ENCODE measurements at places on chromosomes 6 and 20.

DNA sequence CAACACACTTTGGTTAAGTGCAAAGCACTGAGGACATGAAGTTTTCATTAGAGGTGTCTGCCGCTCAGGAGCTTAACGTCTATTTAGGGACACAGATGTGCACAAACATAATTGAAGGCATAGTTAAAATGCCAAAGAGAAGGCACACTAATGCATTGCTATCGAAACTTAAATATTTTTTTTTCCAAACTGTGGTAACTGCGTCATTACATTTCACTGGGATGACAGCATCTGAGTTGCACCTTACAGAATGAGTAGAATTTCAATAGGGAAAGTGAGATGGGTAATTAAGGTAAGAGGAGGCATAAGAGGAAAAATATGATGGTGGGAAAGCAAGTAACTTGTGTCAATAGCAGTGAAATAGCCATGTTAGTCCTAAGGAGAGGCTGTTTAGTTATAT lies 75.1 kb upstream of the ADGRG6 start:
- no peak for DNase-seq

- no peak for DNase-seq
These were observed 114.1 kb upstream of the FRMD1 start for GRCh38 chr6:168192901-168193815.

DNA sequence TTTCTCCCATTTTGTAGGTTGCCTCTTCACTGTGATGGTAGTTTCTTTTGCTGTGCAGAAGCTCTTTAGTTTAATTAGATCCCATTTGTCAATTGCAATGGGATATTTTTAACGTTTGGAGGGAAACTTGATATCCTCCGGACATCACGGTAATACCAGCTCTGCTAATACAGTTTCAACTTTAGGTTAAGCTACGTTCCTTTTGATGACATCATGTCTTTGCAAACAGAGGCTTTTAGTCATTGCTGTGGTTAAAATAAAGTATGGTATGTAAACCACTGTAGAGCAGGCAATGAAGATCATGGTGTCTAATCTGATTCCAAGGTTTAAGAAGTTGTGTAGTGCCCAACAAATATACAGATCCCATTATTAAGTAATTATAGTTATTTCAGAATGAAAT lies 168.0 kb upstream of the CHD6 start:
- DNase-seq = no peak

GRCh38 chr20:44083220-44083933 lies 103.6 kb downstream of the JPH2 start:
- no peak for DNase-seq

GRCh38 chr20:58245181-58245891 lies 16.9 kb upstream of the ANKRD60 start:
- DNase-seq = no peak

- no peak for DNase-seq
These were observed 16.3 kb downstream of the PTPN1 start for GRCh38 chr20:50526403-50526989.

DNA sequence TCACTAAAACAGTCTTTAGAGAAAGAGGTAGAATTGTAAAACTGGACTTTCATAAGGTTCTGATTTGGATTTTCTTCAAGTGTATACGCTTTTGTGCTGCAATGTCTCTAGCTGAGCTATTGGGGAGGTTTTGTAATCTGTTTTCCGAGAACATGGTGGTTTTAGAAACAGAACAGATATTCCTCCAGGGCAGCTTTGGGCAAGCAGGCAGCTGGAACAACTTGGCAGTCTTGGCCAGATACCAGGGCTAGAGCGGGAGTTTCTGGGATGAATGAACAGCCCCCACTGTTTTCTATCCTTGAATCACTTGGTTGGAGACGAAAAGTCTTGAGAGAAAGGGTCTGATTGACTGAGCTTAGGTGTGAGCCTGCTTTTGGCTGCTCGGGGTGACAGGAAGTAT lies 17.1 kb upstream of the ARMC2 start:
- DNase-seq = no peak

GRCh38 chr6:82035526-82035925 lies 212.0 kb downstream of the IBTK start:
- DNase-seq = no peak

- DNase-seq = no peak
These were observed 14.6 kb downstream of the GCLC start for GRCh38 chr6:53530346-53530745.

GRCh38 chr6:1233924-1234323 lies 78.0 kb upstream of the FOXQ1 start:
- no peak for DNase-seq

DNA sequence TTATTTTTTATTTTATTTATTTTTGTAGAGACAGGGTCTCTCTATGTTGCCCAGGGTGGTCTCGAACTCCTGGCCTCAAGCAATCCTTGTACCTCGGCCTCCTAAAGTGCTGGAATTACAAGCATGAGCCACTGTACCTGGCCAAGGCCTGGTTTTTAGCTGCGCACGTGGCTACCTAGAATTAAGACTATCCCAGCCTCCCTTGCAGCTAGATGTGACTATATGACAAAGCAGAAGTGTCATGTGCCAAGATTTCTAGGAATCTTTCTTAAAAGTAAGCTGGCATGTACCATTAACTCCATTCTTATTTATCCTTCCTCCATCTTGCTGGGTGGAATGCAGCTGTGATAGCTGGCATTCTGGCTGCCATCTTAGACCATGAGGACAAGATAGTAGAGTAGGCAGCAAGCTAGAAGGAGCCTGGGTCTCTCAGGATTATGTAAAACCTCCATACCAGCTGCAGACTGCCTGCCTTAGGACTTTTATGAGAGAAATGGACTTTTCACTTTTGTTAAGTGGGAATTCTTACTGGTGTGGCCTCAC lies 2.1 kb upstream of the SPDEF start:
- no peak for DNase-seq

- DNase-seq = no peak
These were observed 984 bp downstream of the ADAM33 start for GRCh38 chr20:3680701-3681351.

DNA sequence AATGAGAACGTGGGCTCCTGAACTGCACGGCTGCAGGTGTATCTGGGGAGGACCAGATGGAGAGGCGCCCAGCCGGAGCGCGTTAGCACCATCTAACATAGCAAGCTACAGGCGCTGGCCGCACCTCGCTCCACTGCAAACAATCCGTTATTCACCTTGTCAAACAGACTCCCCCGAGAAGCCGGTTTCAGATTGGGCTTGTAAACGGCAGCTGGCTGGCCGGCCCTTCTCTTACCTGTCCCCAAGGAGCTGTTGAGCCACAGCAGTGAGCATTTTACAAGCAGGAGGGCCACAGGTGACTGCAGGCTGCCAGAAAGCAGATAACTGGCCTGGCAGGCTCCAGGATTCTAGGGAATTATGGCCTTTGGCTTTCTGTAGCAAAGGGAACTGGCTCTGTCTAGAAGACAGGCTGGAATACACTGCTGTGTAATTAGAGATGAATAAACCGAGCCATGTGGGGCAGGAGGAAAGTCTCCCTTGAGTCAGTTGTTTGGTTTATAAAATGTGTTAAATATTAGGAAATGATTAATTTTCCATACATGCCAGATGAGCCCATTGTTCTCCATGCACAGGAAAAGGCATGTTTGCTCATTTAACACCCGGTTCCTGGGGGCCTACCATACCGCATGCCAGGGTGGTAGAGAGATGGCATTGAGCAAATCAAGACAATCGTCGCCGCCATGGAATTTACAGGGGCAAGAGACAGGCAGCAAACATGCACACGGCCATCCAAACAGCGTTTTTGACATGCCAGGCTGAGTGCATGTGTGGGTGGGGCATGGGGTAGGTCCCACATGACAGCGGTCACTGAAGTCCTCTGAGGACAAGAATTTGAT lies 159.3 kb downstream of the NFATC2 start:
- DNase-seq = no peak

DNA sequence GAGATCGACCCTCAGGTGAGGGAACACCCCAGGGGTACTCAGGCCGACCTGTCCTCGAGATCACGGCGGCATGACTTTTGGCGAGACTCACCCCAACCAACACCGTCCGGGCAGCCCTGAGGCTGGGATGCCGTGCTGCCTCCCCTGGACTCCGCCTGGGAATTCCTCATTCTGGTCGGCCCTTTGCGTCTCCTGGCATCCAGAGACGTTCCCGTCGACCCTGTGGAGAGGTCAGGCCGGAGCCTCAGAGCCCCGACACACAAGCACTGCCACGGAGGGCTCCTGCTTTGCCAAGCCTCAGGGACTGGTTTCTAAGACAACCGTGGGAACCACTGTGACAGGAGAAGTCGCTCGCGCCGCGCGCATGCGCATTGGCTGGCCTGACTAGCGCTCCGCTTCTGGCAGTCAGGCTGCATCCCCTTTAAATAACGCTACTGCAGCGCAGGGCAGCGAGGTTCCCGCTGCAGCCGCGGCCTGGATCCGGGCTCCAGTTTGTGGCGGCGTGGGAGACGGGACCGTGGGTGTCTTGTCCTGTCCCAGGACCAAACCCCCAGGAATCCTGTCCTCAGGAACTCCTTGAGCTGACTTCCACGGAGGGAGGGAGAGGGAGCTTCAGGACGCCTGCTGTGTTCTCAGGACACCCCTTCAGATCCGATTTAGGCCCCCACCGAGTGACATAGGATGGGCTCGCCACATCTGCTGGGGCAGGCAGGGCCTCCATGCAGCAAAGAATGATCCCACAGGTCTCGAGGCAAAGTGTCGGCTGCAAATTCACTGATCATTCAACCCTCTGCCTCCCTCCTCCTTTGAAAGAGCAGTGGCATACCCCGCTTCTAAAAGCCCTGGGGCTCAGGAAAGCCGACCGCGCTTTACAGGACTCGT lies 163.2 kb upstream of the ZNF337 start:
- DNase-seq = peak; percentile 65

GRCh38 chr6:157669747-157670216 lies 153.3 kb upstream of the SNX9 start:
- DNase-seq = no peak

DNA sequence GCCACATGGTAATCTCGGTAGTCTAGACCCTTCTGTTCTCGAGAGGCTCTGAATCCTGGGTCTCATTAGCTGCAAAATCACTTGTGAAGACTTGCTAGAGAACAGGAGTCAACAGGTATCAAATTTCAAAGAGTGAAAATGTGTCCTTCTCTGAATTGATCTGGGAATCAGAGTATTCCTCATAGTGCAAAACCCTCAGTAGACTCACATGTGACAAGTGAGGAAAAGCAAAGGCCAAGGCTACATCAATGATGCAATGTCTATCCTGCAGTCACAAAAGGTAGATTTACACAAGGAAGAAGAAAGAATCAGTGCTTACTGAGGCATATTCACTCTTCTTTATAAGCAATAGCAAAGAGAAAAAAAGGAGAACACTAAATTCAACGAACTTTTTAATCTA lies 1220.0 kb upstream of the GJE1 start:
- DNase-seq = no peak

DNA sequence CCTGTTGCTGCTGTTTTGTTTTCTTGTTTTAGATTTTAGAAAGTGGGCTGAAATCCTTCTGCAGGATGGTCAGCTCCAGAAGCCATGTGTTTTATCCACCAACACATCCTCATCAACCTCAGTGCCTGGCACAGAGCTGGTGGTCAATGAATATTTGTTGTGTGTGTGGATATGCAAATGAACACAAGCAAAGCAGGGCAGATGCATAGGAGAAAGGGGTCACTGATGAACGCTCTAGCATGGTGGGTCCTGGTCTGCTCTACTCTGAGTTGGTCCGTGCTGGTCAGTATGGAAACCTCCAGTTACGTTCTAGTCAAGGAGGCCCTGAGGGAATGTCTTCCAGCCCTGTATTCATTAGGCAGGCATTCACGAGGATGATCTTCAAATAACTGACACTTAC lies 682.5 kb downstream of the QKI start:
- no peak for DNase-seq

- no peak for DNase-seq
These were observed 8.3 kb downstream of the C2 start for GRCh38 chr6:31935823-31936222.

GRCh38 chr6:43141644-43142043 lies 29.4 kb upstream of the SRF start:
- no peak for DNase-seq

DNA sequence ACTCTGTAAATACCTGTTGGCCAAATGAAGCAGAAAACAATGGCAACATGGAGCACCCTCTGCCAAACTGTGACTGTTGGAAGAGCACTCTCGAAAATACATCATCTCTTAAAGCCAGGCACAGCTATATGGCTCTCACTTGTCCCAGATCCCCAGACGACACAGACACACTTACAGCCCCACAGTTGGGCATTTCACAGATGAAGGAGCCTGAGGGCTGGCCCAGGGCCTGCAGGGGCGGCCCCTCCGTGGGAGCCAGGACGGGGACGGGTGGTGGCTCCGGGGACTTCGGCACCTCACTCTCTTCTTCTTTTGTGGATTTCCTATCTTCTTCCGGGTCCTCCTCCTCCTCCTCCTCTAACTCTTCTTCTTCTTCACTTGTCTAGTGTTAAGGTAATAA lies 18.4 kb upstream of the MRPS10 start:
- DNase-seq = no peak

DNA sequence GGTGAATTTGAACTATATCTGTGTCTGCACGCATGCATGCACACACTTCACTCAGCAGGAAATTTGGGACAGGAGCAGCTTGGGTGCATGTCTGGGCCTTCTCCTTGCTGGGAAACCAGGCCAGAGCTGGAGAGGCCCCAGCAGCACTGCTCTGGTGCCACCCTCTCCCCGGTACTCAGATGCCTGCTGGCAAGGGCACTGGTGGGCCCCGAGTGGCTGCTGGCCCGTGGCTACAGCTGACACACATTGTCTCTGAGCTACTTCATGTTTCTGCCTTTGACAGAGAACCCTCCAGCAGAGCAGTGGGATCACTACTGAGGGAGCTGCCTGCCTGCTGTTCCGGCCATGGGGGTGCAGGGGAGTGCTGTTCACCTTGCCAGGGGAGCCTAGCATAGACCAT lies 37.5 kb downstream of the DLGAP4 start:
- DNase-seq = no peak

GRCh38 chr6:105474234-105474633 lies 71.4 kb upstream of the PREP start:
- DNase-seq = no peak

GRCh38 chr6:157240059-157240959 lies 83.0 kb downstream of the TMEM242 start:
- no peak for DNase-seq

DNA sequence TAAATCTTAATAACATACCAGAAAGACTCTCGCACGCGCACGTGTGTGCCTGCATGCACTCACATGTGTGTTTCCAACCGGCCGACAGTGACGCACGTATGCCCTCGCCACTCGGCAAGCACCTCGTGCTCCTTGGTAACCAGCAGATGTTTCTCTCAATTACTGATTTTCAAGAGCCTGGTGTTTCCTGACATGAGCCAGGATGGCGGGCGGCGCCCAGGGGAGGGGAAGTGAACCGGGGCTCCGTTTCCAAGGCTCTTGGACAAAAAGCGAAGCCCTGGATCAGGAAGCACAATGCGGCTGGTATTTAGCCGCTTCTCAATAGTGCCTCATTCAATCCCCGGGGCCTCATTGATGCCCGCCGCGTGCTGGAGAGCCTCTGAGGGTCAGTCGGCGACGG lies 37.7 kb downstream of the PMEPA1 start:
- DNase-seq = no peak

GRCh38 chr20:35166242-35166830 lies 5.5 kb upstream of the PROCR start:
- no peak for DNase-seq

All from HL-60 (cell line).